ENCODE measurements at places on chromosomes 16 and 17.

- DNase-seq = no peak
Observed at GRCh38 chr17:39652587-39653315, 12.4 kb upstream of the TCAP start.

GRCh38 chr17:45893725-45894021, 681 bp upstream of the MAPT start:
- no peak for DNase-seq

GRCh38 chr16:58492066-58492465, 7.9 kb upstream of the NDRG4 start:
- no peak for DNase-seq

DNA sequence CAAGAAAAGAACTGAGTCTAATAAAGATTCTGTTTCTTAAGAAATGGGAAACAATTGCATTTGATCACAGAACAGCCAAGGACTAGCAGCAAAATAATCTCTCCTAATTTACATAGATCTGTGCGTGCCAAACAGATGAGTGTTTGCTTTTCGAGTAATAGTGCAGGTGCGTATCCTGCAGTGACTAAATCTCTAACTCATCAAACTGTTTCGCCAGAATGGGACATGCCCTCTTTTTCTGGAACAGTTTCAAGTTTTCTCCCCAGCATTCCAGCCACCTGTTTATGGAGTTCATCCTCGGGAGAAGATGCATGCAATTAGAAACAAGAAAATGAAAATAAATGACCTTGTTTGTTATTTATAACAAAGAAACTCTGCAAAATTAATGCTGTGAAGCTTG, 5.7 kb upstream of the TOX3 start:
- DNase-seq = no peak

DNA sequence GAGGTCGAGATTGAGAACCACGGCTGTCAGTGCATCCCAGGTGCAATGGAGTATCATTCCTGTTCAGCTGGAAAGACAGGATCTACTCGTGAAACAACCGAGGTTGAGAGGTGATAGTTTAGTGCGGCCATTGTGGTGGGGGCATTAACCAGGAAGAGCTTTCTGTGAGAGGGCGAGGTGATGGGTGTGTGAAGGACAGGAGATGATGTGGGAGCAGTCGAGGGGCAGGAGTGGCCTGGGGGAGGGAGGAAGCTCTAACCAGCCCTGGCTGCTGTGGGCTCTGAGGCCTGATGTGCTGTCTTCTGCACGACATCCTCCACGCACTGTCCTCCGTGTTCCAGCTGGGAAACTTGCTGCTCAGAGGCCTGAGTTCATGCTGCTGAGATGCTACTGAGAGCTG, 22.0 kb downstream of the GOSR2 start:
- DNase-seq = no peak
